ENCODE measurements at places on chromosomes 2 and 18.

DNA sequence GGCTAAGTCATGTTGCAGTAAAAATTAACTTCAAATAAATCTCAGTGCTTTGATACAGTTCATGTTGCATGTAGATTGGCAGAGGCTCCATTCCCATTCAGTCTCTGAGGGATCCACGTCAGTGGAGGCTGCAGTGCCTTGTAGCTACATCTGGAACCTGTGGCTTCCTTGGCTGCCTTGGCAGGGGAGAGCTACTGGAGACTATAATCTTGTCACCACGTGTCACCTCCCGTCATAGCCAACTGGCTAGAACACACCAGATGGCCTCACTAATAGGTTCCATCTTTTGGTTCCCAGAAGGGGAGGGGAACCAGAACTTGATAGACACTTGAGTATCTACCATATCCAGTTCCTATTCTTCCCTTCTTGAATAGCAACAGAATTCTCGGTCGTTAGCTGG lies 28.4 kb downstream of the E2F6 start:
- DNase-seq: no peak

DNA sequence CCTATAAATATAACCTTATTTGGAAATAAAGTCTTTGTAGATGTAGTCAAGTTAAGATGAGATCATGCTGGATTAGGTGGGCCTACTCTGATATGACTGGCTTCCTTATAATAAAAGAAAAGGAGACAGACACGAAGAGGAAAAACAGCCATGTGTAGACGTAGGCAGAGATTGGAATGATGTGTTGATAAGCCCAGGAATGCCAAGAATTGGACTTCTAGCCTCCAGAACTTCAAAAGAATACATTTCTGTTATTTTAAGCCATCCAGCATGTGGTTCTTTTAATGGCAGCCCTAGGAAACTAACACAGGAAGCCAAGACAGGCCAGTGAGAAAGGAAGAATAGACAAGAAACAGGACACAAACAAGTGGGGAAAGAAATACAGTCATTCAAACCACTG lies 68.6 kb downstream of the NYAP2 start:
- DNase-seq: no peak

- no peak for DNase-seq
Observed at GRCh38 chr2:239467956-239468490, 67.2 kb upstream of the HDAC4 start.

DNA sequence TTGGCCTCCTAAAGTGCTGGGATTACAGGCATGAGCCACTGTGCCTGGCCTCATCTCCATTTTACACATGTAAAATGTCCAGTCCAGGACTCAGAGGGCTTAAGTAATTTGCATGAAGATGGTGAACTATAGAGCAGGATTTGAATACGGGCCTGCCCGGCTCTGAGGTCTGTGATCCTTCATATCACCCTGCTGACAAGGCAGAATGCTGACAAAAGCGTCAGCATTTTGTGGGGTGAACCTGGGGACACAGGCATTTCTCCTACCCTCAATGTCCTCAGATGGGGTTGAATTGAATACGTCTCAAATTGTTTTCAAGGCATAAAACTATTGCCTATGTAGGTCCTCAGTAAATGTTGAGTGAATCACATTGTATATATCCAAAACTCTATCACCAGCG lies 57.2 kb upstream of the GATA6 start:
- DNase-seq: no peak

GRCh38 chr2:190407662-190408537 lies at the start of gene MFSD6:
TSS of gene MFSD6 (plus strand) at chr2:190408355. CDS start at chr2:190436030, 27,675 bp downstream.
- DNase-seq: peak; percentile 38

DNA sequence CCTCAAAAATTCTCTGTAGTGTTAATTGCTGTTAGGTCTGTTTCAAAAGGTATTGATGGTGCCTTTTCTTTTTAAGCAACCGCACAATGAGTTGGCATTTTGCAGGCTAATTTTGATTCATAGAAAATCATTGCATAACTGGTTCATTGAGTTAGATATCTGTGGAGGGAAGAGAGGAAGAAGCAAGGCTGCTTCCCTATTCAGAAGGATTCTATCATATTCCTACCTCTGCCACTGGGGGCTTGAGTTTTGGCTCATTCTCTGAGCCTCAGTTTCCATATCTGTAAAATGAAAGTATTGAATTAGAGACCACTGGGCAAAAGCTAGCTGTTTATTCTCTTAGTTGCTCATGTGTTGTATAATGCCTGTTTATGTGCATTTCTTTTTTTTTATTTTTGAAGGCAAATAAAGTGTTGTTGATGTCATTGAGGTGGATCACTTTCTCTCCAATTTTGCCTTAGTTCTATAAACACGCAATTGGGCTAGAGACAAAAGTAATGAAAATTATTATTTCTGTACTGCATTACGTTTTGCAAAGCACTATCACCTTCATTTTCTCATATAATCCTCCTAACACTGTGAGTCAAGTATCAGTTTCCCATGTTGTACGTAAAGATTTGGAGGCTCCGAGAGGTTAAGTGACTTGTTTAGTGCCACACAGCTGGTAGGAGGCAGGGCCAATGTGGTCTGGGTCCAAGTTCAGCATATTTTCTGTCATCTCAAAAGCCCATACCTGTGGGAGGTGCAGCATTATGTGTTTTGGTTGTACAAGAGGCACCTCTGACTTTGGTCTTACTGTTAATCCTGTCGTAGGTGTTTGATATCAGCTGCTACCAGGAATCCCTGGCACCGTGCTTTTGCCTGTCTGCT lies 5.9 kb downstream of the TRIB2 start:
- no peak for DNase-seq

GRCh38 chr18:47970664-47971531 lies 40.4 kb upstream of the SMAD2 start:
- DNase-seq: no peak

GRCh38 chr2:149873936-149874335 lies 286.4 kb upstream of the MMADHC start:
- DNase-seq: no peak

DNA sequence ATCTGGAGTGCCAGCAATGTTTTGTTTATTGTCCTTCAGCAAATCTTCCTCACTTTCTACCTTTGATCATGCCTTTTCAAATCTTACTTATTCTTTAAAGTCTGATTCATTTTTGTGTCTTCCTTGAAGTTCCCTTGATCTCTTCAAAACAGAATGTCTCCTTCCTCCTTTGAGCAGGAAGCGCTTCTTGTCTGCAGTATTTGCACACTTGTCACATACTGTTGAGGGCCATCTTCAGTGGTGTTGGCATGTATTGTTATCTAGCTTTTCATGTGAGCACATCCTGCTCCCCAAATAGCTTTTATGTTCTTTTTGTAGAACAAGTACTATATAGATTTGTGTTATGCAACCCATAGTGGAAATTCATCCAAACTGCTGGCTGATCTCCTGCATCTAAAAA lies 5.9 kb upstream of the CERS6 start:
- no peak for DNase-seq

DNA sequence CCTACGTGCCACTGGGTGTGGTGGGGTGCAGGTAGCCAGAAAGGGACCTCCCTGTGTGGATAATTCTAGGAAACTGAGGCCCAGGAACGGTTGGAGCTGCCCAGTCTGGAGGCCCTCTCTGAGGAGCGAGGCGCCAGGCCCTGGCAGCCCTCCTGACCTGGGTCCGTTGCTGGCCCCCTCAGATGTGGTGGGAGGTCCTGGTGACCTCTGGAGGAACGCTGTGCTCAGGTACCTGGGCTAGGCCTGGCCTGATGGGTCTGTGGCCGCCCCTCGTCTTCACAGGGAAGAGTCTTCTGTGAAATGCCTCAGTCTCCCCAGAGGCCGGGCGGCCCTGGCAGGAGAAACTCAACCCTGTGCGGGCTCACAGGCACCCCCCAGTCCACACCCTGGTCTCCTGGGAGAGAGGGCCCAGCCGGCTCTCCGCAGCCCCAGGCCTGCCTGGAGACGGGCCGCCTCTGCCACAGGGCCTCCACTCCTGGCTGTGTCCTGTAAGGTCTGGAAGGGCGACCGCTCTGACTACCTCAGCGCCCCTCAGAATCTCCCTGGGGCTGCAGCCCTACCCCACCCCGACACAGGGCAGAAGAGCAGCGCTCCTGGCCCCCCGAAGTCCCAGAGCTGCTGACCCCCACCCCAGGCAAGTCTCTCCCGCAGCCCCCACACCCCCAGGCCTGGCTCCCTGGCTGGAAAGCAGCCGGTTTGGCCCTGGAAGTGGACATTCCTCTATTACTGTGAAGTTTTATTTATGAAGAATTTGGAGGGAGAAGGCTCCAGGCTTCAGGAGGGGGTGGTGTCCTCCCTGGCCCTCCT lies 3.7 kb downstream of the B3GNT7 start:
- DNase-seq: no peak

- DNase-seq: no peak
Observed at GRCh38 chr2:181310967-181311366, 146.2 kb upstream of the ITGA4 start.

- no peak for DNase-seq
Observed at GRCh38 chr2:72731116-72731515, 94.7 kb downstream of the EXOC6B start.

DNA sequence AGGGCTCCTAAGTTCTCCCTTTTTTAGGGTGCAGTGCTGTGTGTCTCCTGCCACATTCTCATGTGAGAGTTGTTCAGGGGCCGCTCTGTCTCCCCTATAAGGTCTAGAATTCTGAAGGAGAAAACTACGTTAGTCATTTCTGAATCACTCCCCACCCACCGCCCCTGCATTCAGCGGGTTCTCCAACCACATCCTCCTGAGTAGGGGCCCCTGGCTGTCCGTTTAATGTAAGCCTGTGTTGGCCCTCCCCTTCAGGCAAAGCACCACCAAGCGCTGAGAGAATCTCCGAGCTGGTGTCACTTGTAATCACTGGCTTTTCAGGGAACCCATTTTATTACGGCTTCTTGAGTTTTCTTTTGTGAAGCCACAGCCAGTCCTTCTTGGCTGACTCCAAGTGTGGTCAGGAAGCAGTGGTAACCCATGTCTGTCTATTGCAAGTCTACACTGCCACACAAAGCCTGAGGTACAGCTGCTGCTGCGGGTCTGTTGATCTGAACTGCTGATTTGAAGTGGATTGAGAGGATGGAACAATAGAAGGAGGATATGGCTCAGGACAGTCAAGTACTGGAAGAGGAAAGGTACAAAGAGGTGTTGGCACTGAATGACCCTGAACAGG lies 16.9 kb downstream of the LCT start:
- DNase-seq: peak; percentile 46

All from stimulated activated CD8-positive, alpha-beta memory T cell treated with anti-CD3 and anti-CD28 coated beads, Interleukin-2, amount 100 ng/mL, for 1 hour (primary cell).